ENCODE measurements at places on chromosomes 4 and X.

DNA sequence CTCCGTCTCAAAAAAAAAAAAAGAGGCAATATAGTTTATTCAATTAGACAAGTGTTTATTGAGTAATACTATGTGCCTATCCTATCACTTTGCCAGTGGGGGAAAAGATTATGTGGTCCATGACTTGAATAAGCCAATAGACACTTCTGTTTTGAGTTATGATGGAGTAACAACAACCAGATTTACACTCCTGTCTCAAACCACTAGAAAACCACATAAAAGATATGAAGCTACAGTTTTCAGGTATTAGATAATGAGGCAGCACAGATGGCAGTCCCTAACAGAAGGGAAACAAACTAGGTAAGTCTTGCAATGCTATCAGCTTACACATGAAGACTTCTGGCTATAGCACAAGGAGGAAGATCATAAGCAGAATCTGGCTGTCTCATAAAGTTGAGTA is 22.5 kb downstream of the NFXL1 start:
- DNase-seq = no peak

DNA sequence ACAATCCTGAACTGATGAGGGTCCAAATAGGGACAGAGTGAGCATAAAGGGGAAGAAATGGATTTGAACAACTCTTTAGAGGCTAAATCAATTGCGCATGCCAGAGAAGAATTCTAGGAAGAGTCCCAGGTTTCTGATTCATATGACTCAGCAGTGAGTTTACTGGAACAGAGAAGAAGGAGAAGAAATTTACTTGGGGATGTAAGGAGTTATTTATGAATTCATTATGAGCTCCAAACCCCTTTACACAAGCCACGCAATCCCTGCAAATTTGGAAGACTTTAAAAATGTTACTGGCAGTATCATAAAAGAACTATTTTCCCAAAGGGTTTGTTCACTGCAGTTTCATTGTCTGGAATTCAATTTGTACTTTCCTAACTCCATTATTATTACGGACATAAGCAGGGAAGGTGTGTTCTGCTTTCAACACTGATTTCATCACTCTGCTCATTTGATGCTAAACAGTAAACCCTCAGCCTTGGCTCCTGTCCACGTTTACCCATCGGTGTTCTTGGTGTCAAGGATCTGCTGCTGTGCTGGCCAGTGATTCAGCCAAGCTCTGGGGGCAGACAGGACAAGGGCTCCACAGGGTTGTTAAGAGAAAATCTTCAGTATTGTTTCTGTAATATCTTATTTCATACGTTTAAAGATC is 273.7 kb downstream of the HNRNPD start:
- DNase-seq = no peak

DNA sequence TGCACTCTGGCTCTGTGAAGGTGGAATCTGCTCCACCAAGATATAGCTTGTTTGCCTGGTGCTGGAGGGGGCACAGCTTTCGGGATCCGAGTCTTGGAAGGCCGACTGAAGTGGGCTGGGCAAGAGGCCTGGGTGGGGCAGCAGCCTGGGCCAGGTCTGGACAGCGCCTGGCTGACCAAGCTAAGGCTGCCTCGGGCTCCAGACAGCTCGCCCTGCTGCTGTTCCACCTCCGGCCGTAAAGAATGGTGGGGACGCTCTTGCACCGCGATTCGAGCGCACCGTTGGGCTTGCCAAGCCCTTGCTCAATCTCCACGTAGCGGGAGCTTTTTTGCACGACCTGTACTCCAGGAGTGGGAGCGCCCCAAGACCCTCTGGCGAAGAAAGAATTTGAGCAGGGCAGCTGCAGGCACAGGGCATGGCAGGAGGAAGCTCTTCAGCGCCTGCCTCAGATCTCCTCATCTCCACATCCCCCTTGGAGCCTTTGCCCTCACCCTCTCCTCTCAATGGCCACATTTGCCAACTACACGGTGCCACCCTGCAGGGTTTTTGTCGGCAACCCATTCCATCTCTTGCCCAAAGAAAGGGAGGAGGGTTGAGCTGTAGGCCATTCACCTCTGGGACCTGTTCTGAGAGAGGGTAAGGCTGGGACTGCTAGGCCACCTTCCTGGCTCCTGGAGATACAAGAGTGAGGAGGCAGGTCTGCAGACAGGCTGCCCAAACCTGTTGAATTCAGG is 18.9 kb downstream of the CNGA2 start:
- peak; percentile 40 for DNase-seq

DNA sequence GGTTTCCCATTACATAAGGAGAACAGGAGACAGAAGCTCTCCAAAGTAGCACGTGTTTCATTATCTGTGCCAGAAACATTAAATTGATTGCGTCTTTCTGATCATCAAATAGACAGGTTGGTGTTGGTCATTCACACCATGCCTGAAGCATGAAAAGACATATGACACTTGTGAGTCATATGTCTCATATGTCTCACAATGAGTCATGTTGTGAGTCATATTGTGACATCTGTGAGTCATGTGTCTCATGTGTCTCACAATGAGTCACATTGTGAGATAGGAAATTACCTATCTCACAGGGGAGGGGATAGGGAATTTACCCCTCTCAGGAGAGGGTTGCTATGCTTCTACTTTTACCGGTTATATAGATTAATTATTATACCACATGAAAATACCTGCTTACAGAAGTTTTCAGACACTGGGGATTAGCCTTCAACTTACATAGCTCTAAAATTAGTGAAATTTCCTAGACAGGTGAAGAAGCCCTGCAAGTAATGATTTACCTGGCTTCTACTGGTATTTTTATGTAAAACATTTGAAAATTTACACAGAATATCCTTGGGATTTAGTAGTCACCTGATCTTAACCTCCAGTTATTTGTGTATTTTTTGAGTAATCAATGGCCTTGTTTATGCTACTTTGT is 80.8 kb downstream of the NPFFR2 start:
- DNase-seq = no peak

- DNase-seq = no peak
Measured at GRCh38 chr4:7648544-7649395, 214.0 kb upstream of the PSAPL1 start.
